Kidney (tissue), 22 donors: ENCODE measurements at places on chromosomes 12 and 14. TPM values are rescaled to one million over a fixed set of nuclear protein-coding genes. Genes with fewer than 3 reads are reported as not detected.

The ACTR10 gene
- 68.1 TPM for total RNA-seq

The OR6C2 gene
- not detected for total RNA-seq

The SLC8A3 gene
- total RNA-seq: 0.98 TPM

The DLGAP5 gene
- 0.60 TPM for total RNA-seq

The NXPH4 gene
- 0.16 TPM for total RNA-seq

The KLRD1 gene
- 5.5 TPM for total RNA-seq

The TAC3 gene
- total RNA-seq: not detected

The TEX52 gene
- total RNA-seq: not detected

The CIROP gene
- total RNA-seq: not detected

The IL31 gene
- not detected for total RNA-seq

The MYF5 gene
- not detected for total RNA-seq
